ENCODE measurements at places on chromosomes 13 and 19.

DNA sequence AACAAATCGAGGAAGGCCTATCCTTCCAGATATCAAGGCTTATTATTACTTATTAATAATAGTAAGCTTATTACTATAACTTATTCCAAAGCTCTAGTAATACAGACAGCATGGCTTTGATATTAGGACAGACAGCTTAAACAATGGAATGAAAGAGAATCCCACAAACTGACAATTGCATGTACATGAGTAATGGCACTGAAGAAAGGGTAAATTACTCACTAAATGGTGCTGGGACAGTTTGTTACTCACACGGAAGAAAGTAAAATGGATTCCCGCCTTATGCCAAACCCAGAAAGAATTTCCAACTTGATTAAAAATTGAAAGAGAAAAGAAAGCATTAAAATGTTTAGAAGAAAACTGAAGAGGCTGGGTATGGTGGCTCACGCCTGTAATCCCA lies 60.3 kb downstream of the MIPEP start:
- DNase-seq: no peak

DNA sequence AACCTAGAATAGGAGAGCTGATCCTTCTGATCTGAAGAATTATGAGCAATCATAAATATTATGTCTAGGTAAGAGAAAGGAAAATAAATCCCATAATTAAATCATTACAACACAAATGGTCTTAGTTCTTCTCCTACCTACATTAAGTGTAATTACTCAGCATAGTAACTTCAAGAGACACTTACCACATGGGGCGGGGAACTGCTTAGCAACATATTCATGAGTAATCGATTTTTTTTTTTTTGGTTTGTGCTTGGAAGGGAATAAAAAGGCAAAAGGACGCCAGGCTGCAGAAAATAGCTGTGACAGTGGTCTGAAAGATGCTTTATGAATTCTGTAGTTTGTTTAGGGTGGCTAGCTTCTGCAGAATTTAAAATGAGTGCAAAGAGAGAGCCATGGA lies 103.3 kb upstream of the HTR2A start:
- no peak for DNase-seq

DNA sequence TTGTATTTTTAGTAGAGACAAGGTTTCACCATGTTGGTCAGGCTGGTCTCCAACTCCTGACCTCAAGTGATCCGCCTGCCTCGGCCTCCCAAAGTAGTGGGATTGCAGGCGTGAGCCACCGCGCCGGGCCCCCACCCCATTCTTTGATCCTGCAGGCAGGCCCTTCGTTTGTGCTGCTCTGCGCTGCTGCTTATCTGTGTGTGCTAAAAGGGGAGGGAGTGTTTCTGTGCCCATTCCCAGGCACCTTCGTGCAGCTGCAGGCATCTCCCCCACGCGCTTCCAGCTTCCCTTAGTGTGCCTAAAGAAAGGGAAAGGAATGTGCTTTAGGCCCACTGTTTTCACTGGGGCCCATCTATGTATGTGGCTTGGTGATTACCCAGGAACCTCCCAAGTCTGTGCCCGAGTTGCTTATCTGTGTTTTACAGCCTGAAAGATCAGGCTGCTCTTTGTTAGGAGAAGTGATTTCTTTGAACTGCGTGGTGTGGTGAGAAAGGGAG lies 27.2 kb downstream of the EPN1 start:
- no peak for DNase-seq

DNA sequence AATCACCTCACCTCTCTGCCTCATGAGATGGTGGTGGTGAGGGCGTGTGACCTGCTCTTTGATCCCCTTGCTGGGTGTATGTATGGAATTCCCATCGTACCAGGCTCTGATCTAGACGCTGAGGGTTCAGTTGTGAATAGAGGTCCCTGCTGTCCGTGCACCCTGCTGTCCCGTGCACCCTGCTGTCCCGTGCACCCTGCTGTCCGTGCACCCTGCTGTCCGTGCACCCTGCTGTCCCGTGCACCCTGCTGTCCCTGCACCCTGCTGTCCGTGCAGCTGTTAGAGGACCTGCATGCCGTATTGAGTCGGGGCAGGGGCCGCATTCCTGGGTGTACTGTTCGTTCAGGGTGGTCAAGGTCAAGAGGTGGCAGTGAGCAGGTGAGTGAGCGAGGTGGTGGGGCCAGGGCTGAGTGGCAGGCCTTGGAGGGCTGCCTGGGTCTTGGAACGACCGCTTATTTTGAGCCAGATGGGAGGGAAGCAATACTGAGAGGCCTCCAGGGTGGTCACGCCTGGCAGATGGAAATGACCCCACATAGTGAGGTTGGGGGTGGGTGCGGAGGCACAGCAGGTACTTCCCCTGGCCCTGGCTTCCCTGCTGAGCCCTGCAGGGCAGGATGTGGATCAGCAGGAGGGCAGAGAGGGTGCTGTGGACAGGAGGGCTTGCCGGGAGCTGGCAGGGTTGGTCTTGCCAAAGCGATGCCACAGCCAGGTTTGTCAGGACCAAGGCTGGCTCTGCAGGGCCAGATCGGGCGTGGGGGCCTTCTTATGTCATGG lies 4.6 kb upstream of the EPN1 start:
- DNase-seq: no peak

GRCh38 chr19:42546831-42547500 lies 18.7 kb upstream of the CEACAM1 start:
- no peak for DNase-seq

DNA sequence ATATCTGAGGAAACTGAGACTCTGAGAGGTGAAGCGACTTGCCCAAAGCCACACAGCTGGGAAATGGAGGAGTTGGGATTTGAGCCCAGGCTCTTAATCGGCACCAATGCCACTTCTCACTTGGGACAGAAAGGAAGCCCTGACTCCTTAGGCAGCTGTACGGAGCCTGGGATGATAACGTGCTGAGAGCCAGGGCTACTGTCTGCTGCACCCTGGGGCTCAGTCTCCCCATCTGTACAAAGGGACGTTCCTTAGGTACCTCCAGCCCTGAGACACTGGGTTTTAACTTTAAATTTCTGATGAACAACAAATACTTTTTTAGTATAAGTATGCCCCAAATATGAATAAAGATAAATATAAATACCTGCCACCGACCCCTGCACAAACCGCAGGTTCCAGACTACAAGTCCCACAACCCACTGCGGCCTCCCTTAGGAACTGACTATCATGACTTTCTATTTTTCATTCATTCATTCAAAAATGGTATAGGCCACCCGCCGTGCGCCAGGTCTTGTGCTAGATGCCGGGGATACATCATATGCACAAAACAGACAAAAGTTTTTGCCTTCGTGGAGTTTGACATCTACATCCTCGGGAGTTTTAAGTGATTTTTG lies 776 bp upstream of the NCLN start:
- DNase-seq: no peak

- no peak for DNase-seq
These were observed 6.9 kb downstream of the PSG1 start for GRCh38 chr19:42872608-42873007.

GRCh38 chr19:44156475-44156874 lies 8.4 kb upstream of the ZNF226 start:
- no peak for DNase-seq

DNA sequence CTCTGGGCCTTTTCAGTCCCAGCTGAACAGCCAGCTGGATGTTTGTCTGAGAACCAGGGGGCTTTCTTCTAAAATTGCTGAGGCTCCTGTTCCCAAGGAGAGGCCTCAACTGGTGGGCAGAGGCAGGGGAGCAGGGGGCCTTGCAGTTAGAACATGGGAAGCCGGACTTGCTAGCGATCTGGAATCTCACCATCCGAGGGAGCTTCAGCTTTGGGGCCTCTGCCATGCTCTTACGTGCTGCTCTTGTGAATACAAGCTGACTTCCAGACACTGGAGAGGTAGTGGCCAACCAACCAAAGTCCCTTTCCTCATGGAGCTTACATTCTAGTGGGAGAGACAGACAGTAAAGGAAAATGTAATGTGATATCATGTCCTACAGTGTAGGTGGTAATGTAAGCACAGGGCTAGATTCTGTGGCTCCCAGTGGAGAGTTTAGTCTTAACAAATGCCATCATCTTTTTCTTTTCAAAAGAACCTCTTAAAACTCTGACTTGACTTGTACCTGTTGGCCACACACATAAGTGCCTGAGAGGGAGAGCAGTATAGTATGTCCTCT lies 22.2 kb downstream of the SHISA2 start:
- no peak for DNase-seq

- DNase-seq: no peak
These were observed 62.3 kb downstream of the CHST8 start for GRCh38 chr19:33683881-33684537.

GRCh38 chr19:3674784-3675543 lies 25.3 kb downstream of the PIP5K1C start:
- no peak for DNase-seq
